ENCODE measurements at places on chromosomes 6 and 20.

DNA sequence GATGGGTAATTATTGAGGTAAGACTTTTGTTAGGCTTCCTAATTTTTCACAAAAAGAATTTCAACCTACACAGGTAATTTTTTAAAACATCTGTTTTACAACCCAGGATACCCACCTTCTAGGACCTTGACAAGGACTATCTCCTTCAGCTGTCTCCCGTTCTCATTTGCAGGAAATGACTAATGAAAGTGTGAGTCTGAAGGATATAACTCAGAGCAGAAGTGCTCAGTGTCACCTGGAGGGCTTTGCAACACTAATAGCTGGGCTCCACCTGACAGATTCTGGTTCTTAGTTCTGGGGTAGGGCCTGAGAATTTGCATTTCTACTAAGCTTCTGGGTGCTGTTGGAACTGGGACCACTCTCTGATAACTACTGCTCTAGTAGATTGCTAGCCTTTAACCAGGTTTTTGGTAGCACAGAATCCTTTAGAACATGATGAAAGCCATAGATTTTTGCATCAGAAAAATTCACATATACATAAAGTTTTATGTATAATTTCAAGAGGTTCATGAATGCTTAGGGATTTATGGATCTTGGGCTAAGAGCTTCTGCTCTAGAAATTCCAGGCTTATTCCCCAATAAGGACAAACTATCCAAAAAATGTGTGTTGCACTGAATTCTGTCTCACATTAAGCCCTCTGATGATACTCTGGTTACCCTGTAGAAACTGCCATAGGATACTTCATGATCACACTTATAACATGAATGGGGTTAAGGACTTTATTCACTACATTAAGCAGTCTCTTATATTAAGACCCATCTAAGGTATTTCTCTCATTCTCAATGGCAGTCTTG is 30.3 kb downstream of the AK9 start:
- DNase-seq, result no peak

DNA sequence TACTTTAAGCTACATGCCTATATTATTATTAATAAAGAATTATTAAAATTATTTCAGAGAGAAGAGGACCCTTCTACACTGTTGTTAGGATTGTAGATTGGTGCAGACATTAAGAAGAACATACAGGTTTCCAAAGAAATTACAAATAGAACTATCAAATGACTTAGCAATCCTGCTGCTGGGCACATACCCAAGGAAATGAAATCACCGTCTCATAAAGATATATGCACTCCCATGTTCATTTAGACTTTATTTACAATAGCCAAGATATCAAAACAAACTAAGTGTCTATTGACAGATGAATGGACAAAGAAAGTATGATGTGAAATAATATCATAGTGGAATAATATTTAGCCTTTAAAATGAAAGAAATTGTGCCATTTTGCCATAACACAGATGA is 687.7 kb upstream of the POU3F2 start:
- no peak for DNase-seq

DNA sequence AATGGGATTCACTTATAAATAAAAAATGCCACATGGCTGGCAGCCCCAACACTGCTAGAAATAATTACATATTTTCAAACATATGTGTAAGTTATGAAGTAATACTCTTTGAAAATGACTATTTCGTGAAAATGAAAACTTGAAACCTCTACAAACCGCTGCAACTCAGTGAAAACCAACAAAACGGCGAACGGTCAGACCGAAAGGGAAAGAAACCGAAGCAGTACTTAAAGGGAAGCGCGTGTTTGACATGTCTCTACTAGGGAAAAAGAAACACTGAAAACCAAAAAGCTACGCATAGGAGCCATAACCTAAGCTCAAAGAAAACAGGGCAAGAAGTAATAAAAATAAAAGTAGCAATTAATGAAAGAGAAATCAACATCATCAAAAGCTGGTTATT is 121.0 kb upstream of the GGTLC1 start:
- DNase-seq, result no peak

GRCh38 chr6:36506611-36507010 is 40.7 kb downstream of the STK38 start:
- DNase-seq, result no peak

DNA sequence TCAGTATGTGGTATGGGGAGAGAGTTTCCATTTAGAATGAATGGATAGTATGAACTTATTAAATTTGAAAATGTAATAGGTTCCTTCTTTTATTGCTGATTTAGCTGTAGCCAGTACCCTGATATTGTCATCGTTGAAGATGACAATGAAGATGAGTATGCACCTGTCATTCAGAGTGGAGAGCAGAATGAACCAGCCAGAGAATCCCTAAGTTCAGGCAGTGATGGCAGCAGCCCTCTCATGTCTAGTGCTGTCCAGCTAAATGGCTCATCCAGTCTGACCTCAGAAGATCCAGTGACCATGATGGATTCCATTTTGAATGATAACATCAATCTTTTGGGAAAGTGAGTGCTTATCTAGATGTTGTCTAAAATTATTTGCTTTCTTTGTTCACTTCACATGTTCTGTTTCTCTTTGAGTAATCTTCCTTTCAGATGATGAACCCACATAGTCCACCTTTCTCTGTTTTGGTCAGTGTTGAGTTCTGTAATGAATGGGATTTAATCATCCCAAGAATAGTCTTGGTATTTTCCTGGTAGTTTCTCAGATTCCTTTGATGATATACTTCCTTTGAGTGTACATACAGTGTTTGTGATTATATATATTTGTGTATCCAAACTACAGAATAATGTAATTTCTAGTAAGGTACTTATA is 23.3 kb downstream of the HSF2 start:
- DNase-seq, result no peak

All from CD4-positive, alpha-beta T cell treated with Interleukin-15 for 4 hours (primary cell).